ENCODE measurements at places on chromosomes 5 and 9. TPM values are rescaled to one million over a fixed set of nuclear protein-coding genes. Genes with fewer than 3 reads are reported as not detected.
A peak's percentile ranks its signal among the peaks of the same experiment; 100 is the strongest.

DNA sequence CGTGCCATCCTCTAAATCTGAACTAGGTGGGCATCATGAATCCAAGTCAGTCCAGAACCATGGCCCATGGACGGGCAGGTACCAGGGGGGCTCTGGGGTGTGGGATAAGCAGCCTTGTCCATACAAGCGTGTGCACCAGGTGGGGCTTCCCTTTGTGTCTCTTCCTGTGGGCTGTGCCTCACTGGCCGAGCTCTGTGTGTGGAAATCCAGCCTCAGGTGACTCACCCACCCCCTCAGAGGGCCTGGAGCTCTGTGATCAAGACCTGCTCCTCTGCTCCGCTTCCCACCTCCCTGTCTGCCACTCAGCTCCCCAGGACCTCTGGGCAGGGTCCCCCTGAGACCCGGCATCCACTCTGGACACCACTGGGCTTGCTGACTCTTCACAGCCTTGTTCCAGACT is 33.0 kb downstream of the GADD45G start:
- H3K27me3 ChIP-seq, result no peaks in the 10 kb centered on the region
- no peak overlapping the region for H3K27ac ChIP-seq
- H3K36me3 ChIP-seq, result no peaks in the 10 kb centered on the region
- DNase-seq, result no peak
- H3K4me3 ChIP-seq, result no peak overlapping the region
- H3K4me1 ChIP-seq, result peaks cover 42% of the 10 kb centered on the region

DNA sequence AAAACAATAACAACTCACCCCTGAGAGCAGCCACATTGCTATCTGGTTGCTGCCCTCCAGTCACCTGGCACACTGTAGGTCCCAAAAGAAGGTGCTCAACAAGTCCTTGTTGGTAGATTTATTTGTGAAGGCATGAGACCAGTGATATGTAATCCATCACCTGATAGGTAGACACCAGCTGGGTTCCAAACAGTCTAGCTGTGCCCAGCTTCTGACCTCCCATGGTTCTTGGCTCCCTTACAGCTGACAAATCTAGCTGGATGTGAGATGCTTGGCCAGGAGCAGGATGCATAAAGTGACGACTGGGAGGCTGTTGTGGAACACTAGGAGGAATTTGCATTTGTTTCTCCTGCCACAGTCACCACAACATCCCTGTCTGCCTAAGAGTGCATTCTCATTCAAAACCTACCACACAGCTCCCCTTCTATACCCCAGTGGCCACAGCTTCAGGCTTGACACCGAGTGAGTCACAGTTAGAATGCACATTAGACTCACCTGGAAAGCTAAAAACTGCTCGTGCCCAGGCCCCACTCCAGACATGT is 7.8 kb upstream of the VLDLR start:
- H3K4me1 ChIP-seq, result no peaks in the 10 kb centered on the region
- H3K4me3 ChIP-seq, result no peak overlapping the region
- no peaks in the 10 kb centered on the region for H3K36me3 ChIP-seq
- H3K27me3 ChIP-seq, result no peaks in the 10 kb centered on the region
- no peak for DNase-seq

DNA sequence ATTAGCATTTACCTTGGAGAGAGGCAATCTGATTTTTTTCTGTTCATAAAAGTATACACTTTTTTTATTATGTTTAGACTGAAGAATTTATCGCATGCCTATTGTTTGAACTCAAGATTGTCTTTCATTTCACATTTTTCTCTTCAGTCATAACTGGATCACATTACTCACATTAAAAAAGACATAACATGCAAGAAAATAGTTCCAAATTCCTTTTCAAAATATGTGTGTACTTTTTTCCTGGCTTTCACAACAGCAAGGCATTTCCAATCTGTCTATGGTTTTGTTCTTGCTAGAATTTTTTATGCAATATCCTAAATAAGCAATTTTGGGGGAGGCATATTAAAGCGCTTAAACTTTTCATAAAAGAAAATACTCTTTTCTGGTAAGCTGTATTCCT is 21.2 kb downstream of the FTMT start:
- H3K36me3 ChIP-seq, result no peaks in the 10 kb centered on the region
- H3K27me3 ChIP-seq, result no peaks in the 10 kb centered on the region
- H3K4me3 ChIP-seq, result no peak overlapping the region
- DNase-seq, result no peak
- H3K4me1 ChIP-seq, result no peaks in the 10 kb centered on the region
- H3K27ac ChIP-seq, result no peak overlapping the region

Gene TAF1L
- total RNA-seq, result 0.21 TPM

GRCh38 chr5:91864962-91865361 is 481.8 kb upstream of the ARRDC3 start:
- no peak for DNase-seq
- H3K27me3 ChIP-seq, result no peaks in the 10 kb centered on the region
- H3K4me1 ChIP-seq, result no peaks in the 10 kb centered on the region
- H3K4me3 ChIP-seq, result no peak overlapping the region
- H3K36me3 ChIP-seq, result no peaks in the 10 kb centered on the region

DNA sequence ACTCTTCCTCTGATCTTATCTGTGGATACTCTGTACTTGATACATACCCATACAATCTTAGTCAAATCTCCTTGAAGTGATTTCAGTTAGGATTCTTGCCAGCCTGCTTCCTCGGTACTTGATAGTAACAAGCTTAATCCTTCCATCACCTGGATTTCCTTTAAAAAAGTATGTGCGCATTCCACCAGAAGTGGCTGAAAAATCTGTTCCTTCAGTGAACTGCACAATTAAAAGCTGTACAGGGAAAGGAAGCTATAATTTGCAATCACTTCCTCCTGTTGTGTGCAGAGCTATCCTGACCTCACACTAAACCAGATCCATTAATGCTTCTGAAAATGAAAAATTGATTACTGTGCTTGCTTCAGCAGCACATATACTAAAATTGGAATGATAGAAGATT is 47.3 kb downstream of the PWWP2A start:
- H3K27me3 ChIP-seq, result no peaks in the 10 kb centered on the region
- H3K4me1 ChIP-seq, result no peaks in the 10 kb centered on the region
- no peak overlapping the region for H3K4me3 ChIP-seq
- H3K36me3 ChIP-seq, result no peaks in the 10 kb centered on the region
- no peak overlapping the region for H3K27ac ChIP-seq
- no peak for DNase-seq

DNA sequence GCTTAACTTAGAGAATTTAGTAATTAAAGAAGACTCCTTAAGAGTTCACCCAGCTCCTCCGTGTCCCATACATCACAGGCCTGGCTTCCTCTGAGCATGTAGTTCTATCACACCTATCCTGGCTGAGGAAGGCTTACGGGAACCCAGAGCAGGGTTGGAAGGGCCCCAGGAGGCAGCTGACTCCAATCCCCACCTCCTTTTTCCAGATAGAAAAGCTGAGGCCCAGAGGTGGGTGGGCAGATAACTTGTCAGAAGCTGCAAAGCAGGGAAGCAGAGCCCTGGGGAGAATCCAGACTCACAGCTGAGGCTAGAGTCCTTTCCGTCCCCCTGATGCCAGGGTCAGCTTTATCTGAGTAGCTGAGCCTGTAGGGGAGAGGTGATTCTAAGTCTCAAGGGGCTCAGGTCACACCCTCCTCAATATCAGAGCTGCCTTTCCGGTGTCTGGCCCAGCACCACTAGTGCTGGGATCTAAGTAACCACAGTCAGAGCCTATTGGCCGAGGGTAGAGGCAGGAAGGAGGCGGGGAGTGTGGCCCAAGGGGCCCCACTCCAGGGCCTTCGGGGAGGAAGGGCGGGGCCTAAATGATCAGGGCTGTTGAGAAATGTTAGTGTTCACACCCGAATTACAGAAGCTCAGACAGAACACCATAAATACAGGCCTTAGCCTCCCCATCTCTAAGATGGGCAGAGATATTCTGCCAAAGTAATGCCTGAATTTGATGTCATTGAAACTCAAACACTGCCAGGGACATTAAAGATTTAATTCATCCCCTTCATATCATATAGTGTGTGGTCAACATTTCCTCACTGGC is 9.9 kb downstream of the CCDC69 start:
- no peaks in the 10 kb centered on the region for H3K4me1 ChIP-seq
- peak; percentile 64 for DNase-seq
- H3K4me3 ChIP-seq, result no peak overlapping the region
- peak overlapping the region; percentile 87 for H3K27ac ChIP-seq
- no peaks in the 10 kb centered on the region for H3K27me3 ChIP-seq

Gene SV2C
- 1.7 TPM for total RNA-seq

GRCh38 chr5:133589286-133589685 is 23.1 kb downstream of the FSTL4 start:
- H3K36me3 ChIP-seq, result no peaks in the 10 kb centered on the region
- no peak overlapping the region for H3K27ac ChIP-seq
- no peaks in the 10 kb centered on the region for H3K27me3 ChIP-seq

DNA sequence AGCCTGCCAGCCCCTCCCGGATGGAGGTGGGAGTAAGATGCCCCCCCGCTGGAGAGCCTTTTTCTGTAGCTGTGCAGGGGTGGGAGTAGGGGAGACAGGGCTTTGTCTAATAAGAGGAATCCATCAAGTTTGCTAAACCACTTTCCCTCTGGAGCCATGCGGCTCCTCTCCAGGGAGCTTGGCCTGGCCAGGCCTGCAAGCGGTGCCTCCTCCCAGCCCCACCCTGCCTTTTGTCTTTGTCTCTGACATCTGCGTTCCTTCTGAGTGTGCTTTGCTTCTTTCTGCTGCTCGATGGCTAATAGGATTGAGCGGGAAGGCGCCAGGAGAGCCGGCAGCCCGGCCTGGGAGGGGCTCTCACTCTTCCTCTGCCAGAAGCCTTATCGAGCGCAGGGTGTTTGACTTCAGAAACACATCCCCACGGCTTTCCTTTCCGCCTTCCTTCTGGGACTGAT is 26.7 kb upstream of the FCN1 start:
- no peak overlapping the region for H3K4me3 ChIP-seq
- no peak for DNase-seq
- H3K27ac ChIP-seq, result no peak overlapping the region
- no peaks in the 10 kb centered on the region for H3K27me3 ChIP-seq
- H3K4me1 ChIP-seq, result no peaks in the 10 kb centered on the region

Gene MOB3B
- total RNA-seq, result 20.5 TPM

- DNase-seq, result no peak
- H3K27me3 ChIP-seq, result no peaks in the 10 kb centered on the region
- no peaks in the 10 kb centered on the region for H3K36me3 ChIP-seq
- no peaks in the 10 kb centered on the region for H3K4me1 ChIP-seq
- no peak overlapping the region for H3K4me3 ChIP-seq
Measured at GRCh38 chr9:88812938-88813637, 178.2 kb upstream of the S1PR3 start.

DNA sequence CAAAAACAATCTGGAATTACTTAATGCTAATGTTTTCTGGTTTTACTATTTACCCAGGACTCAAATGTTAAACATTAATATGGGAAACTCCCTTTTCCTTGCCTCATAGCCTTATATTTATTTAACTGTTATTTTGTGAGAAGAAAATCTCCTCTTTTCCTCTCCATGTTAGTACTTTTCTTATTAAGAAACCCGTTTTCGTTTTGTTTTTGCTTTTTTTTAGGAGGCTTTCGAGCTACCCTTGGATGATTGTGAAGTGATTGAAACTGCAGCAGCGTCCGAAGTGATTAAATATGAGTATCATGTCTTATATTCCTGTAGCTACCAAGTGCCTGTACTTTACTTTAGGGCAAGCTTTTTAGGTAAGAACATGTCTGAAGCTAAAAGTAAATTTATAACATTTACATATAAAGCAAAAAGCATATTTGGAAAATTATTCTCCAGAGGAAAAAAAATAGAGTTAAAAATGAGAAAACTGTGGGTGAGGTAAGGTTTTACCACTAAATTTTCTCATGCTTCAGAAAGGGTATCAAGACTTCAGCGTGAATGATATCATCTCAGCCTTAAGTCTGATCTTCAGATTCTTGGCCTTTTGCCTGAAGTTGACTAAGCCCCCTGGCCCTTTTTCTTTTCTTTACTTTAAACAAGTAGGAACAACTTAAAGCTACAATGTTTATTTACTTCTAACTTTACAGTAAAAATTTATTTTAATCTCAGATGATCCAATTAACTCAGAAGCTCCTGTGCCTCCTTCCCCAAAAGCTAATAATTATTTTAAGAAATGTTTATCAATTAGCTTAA is 113.8 kb downstream of the RPS23 start:
- no peaks in the 10 kb centered on the region for H3K27me3 ChIP-seq
- H3K27ac ChIP-seq, result peak overlapping the region; percentile 68
- H3K4me3 ChIP-seq, result no peak overlapping the region
- DNase-seq, result no peak
- H3K4me1 ChIP-seq, result peaks cover 13% of the 10 kb centered on the region

DNA sequence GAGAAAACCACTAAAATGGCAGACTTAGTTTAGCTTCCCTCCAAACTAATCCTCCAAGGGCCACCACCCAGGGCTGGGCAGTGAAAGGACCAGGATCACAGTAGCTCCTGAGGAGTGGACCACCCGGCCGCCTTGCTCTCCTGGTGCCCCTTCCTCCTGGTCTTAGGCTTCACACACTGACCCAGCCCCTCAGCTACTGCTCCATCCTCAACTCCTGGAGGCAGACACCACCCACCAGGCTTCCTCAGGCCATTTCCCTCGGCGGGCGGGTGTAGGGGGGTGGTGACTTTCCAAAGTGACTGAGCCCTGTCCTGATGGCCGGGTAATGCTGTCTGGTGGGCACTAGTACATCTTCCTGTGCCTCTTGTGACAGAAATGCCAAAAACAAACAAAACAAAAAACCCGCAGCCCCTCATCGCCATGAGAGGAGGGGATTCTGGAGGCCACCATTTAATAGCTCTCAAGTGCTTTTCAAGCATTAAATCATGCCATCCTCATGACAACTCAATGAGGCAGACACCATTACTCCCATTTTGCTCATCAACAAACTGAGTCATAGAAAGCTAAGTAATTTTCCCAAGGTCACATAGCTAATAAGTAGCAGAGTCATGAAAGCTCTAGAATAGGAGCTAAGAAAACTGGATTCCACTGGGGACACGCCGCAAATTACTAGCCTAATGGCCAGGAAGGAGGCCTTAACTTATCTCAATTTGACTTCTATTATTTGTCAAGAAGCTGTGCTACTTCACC is 91.3 kb upstream of the LRRTM2 start:
- no peaks in the 10 kb centered on the region for H3K36me3 ChIP-seq
- no peak overlapping the region for H3K27ac ChIP-seq
- no peak for DNase-seq
- H3K4me3 ChIP-seq, result no peak overlapping the region

DNA sequence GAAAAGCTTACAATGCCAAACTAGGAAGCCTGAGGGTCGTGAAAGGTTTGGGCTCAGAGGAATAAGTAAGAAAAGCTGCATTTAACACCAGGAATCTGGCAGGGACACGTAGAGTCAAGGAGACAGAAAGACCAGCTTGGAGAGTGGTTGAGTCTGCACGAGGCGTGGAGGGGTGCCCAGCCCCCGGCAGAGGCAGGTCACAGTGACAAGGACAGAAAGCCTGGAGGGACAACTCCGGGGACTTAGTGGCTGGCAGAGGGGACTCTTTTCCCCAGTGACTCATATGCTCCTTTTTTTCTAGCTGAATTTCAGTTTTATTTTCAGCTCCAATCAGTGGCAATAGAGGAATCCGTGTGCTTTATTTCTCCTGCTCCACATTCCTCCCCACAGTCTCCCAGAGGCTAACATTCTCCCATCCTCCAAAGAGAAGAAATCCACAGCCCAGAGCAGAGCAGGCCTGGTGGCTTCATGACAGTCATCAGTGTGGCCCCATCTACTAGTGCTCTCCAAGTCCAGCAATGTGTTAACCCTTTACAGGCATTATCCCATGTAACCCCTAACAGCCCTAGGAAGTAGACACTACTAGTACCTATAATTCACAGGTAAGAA is 80.7 kb downstream of the KCNIP1 start:
- no peak overlapping the region for H3K4me3 ChIP-seq
- DNase-seq, result no peak
- no peaks in the 10 kb centered on the region for H3K27me3 ChIP-seq
- no peaks in the 10 kb centered on the region for H3K4me1 ChIP-seq
